ENCODE measurements at places on chromosomes 16 and 17.

- DNase-seq = no peak
Observed at GRCh38 chr16:87881324-87882200, 12.3 kb upstream of the SLC7A5 start.

DNA sequence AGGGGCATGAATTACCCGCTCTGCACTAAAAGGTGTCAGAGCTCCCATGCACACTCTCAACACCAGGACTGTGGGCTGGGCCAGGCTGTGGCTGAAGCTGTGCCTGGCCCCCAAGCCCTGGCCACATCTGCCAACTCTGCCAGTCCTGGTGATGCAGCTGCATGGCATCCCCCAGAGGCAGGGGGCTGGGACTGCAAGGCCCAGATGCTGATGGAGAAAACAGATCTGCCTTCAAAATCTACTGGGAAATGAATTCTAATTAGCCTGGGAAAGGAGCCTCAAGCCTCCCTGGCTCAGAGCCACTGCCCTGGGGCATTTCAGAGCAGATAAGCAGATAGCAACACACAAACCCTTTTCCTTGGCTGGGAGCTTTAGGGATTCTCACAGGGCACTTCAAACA is 3.4 kb downstream of the CHST6 start:
- DNase-seq = no peak

DNA sequence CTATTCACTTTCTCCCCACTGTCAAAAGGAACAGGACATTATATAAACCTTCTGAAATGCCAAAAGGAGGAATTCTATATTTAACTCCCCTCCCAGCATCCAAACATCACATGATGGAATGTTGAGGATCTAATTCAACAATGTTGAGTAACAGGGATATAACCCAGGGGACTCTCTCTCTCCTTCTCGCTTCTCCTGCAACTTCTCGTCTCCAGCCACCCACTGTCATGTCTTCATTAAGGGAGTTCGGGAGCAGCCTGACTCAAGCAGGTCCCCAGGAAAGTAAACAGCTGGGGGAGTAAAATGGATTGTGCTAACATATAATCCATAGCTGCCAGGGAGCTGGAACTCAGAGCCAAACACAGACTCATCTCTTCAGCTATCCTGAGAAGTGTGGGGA is 51.7 kb downstream of the GRIN2A start:
- no peak for DNase-seq

DNA sequence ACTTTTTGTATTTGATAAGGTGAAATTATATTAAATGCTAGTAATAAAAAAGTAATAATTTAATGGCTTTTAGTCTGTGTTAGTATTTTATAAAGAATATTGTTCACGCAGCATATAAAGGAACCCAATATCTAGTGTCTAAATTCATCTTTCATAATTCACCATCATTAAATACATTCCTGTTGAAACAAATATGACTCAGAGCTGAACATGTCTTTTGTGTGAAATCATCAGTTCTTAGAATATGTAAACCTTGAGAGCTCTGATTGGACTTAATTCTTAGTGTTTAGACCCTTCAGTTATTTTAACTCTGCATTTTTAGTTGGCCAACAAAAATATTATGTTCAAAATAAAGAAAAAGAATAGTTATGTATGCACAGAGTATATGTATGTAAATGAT is 71.8 kb downstream of the ABHD15 start:
- DNase-seq = peak; percentile 9

- DNase-seq = no peak
Observed at GRCh38 chr17:59093702-59094231, 12.9 kb downstream of the TRIM37 start.

DNA sequence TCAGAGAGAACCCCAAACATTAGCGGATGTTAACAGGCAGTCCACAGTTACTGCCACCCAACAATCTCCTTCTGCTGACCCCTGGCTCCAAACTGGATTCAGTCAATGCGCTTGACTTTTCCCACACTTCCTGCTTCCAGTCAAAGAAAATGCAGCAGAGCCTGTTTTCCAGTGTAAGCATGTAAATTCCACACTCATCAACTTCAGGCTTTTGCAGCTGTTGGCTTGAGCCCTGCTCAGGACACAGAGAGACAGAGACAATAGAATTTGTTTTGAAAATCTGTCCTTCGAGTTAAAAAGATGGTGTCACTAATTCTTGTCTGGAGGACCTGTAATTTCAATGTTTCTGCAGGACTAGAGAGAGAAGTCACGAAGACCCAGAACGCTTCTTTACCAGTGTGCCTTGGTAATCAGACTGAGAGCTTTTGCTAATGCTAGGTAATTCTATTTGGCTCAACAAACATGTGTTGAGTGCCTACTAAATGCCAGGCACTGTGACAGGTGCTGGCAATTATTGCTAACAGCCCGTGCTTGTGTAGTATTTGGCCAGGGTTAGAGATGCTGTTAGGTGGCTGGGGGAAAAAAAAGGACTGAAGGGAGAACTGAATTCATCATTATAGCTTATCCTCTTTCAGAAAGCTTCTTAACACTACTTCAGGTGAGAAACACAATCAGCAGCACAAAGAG is 32.5 kb downstream of the HOXB1 start:
- no peak for DNase-seq

DNA sequence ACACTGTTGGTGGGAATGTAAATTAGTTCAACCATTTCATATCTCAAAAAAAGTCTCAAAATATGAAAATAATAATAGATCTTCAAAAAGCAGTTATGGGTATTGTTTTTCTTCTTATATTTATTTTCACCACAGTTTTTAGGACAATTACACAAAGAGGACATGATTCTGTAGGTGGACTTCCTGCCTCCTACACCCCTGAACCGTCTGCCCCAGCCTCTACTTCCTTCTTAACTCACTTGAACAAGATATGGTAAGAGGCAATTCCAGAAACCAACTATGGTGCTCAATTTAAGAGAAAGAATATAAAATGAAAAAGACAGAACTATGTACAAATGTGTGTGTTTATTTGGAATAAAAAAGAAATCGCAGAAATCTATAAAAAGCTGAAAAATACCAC is 74.1 kb upstream of the MON1B start:
- peak; percentile 43 for DNase-seq

DNA sequence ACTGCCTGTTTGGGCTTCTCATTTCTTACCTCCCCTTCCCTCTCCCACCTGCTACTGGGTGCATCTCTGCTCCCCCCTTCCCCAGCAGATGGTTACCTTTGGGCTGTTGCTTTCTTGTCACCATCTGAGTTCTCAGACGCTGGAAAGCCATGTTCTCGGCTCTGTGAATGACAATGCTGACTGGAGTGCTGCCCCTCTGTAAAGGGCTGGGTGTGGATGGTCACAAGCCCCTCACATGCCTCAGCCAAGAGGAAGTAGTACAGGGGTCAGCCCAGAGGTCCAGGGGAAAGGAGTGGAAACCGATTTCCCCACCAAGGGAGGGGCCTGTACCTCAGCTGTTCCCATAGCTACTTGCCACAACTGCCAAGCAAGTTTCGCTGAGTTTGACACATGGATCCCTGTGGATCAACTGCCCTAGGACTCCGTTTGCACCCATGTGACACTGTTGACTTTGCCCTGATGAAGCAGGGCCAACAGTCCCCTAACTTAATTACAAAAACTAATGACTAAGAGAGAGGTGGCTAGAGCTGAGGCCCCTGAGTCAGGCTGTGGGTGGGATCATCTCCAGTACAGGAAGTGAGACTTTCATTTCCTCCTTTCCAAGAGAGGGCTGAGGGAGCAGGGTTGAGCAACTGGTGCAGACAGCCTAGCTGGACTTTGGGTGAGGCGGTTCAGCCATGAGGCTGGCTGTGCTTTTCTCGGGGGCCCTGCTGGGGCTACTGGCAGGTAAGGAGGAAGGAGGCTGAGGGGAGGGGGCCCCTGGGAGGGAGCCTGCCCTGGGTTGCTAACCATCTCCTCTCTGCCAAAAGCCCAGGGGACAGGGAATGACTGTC is at the start of gene CD68:
CD68 (plus strand) TSS at position 638 of the 833 bp plus-strand sequence; CDS start at position 678, 40 bp downstream.
- DNase-seq = peak; percentile 98

- DNase-seq = no peak
Observed at GRCh38 chr16:3008690-3009037, 4.1 kb upstream of the CLDN9 start.

DNA sequence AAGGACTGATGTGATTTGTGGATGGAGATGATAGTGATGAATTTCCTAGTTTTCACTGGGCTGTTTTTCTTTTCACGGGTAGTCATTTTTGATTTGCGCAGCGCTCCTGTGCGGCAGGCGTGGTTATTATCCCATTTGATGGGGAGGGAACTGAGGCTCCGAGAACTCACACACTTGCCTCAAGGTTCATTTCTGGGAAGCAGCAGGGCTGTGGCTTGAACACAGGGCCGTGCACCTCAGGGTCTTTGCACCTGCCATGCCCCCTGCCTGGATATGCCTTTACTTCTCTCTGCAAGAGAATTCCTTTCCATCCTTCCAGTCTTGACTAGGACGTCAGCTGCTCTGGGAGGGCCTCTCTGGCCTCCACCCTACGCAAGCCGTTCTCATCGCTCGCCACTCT is 16.3 kb upstream of the WFDC1 start:
- no peak for DNase-seq

GRCh38 chr17:38358586-38359513 is 7.2 kb downstream of the SOCS7 start:
- no peak for DNase-seq

- no peak for DNase-seq
Observed at GRCh38 chr17:55056526-55056925, 88.0 kb downstream of the STXBP4 start.

GRCh38 chr17:62760059-62760944 is 47.8 kb downstream of the MARCHF10 start:
- no peak for DNase-seq

- DNase-seq = no peak
Observed at GRCh38 chr17:38598536-38598935, 7.2 kb downstream of the SRCIN1 start.

DNA sequence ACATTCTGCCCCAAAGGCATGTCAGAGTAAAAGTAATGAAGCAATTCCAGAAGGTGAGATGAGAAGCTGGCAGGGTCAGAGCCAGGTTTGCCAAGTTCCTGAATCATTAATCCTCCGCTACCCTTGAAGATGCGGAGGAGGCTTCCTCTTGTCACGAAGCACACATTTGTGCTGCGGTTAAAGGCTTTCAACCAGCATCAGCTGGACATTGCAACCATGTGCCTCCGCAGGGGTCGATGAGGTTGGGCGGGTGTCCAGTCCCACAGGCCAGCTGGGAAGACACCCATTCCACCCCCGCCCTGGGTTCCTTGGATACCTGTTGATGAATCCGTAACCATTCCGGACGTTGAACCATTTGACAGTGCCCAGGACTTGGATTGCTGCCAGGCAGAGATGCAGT is 1.3 kb downstream of the YBX2 start:
- no peak for DNase-seq

DNA sequence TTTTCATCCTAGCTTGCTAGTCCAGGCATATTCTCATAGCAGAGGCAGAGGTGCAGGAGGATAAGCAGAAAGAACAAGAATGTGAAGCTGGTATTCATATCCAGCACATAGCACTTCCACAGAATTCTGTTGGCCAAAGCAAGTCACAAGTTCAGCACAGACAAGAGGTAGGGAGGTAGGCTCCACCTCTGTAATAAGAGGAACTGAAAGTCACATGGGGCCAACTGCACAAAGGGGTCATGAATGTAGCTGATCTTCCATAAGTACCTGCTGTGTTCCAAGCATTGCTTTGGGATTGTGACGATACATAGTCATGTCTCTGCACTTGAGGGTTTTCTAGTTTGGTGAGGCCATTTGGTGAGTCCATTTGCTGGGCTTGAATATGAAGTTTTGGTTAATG is 110.8 kb upstream of the MPHOSPH6 start:
- no peak for DNase-seq

All from inflammatory macrophage treated with lipopolysaccharide for 4 hours (primary cell).